ENCODE measurements at places on chromosomes 2 and 18. TPM values are rescaled to one million over a fixed set of nuclear protein-coding genes. Genes with fewer than 3 reads are reported as not detected.

CEP76 gene
- total RNA-seq, result 10.1 TPM

NPPC gene
- not detected for total RNA-seq

MIB1 gene
- total RNA-seq, result 33.6 TPM

ANKRD23 gene
- 7.5 TPM for total RNA-seq

TEX44 gene
- not detected for total RNA-seq

SEPTIN10 gene
- 64.3 TPM for total RNA-seq

MYO3B gene
- 7.1 TPM for total RNA-seq

CASP10 gene
- 22.5 TPM for total RNA-seq

UGT1A1 gene
- 26.7 TPM for total RNA-seq

GRCh38 chr2:46669016-46669415 is 189.7 kb downstream of the TMEM247 start:
- DNase-seq, result no peak
- no peaks in the 10 kb centered on the region for H3K4me1 ChIP-seq
- no peak overlapping the region for H3K27ac ChIP-seq

DNA sequence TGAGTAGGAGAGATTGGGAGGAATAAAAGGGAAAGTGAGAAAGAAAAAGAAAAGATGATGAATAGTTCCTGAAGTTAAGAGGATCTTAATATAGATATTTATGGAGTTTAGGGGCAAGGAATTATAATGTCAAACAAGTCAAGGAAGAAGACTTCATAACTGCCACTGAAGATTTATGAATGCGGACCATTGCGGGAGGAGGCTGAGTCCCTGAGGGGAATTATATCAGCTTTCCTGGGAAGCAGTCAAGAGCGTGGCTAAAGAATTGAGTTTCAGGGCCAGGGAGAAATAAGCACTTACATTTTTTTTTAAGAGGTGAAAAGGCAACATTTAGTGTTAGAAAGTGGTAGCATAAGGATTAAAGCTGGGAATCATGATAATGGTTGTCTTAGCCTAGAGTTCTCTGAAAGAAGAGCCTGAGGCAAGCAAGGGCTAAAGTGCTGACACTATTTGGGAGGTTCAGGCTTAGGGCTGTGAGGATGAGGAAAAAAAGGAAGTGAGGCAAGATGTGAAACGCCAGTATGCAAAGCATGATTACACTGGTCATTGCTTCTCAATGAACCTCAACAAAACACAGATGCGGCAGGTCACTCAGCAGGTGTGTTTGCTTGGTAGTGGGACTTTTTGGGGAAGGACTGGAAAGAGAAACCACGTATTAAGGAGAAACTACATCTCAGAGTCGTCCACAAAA is 217.1 kb downstream of the SLC4A3 start:
- no peaks in the 10 kb centered on the region for H3K27me3 ChIP-seq
- H3K4me3 ChIP-seq, result no peak overlapping the region
- DNase-seq, result no peak
- no peaks in the 10 kb centered on the region for H3K36me3 ChIP-seq
- no peaks in the 10 kb centered on the region for H3K4me1 ChIP-seq
- no peak overlapping the region for H3K27ac ChIP-seq

GRCh38 chr2:233476651-233477547 is 89.7 kb downstream of the USP40 start:
- H3K27me3 ChIP-seq, result no peaks in the 10 kb centered on the region
- H3K36me3 ChIP-seq, result peaks cover 31% of the 10 kb centered on the region
- H3K4me1 ChIP-seq, result no peaks in the 10 kb centered on the region
- H3K4me3 ChIP-seq, result no peak overlapping the region
- no peak overlapping the region for H3K27ac ChIP-seq

- H3K27ac ChIP-seq, result no peak overlapping the region
- H3K36me3 ChIP-seq, result peaks cover 24% of the 10 kb centered on the region
- no peak overlapping the region for H3K4me3 ChIP-seq
- peaks cover 8% of the 10 kb centered on the region for H3K4me1 ChIP-seq
- DNase-seq, result no peak
Measured at GRCh38 chr2:219204425-219205164, 2.0 kb upstream of the ZFAND2B start.

Data from Calu3 (cell line).